ENCODE measurements at places on chromosomes 1 and 21.

- DNase-seq = no peak
Measured at GRCh38 chr1:18948913-18949685, 7.4 kb downstream of the IFFO2 start.

GRCh38 chr1:147491098-147491497 is 50.2 kb upstream of the BCL9 start:
- DNase-seq = no peak

GRCh38 chr1:26288311-26288941 is 8.5 kb downstream of the SH3BGRL3 start:
- no peak for DNase-seq

DNA sequence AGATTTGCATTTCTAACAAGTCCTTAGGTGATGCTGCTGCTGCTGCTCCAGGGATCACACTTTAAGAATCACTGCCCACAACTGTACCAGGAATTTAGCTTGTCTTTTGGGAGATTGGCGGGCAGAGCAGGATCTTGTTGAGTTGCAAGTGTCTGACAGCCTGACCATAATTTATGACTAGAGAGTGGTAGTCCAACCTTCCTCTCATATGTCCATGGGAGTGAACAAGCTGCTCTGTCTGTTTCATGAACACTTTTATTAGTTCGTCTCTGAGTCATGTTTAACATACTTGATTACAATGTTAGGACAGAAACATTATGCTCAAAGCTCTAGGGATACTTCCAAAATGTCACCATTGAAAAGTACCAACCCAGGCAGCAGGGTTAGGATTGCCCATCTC is 169.6 kb downstream of the TGFB2 start:
- DNase-seq = no peak

DNA sequence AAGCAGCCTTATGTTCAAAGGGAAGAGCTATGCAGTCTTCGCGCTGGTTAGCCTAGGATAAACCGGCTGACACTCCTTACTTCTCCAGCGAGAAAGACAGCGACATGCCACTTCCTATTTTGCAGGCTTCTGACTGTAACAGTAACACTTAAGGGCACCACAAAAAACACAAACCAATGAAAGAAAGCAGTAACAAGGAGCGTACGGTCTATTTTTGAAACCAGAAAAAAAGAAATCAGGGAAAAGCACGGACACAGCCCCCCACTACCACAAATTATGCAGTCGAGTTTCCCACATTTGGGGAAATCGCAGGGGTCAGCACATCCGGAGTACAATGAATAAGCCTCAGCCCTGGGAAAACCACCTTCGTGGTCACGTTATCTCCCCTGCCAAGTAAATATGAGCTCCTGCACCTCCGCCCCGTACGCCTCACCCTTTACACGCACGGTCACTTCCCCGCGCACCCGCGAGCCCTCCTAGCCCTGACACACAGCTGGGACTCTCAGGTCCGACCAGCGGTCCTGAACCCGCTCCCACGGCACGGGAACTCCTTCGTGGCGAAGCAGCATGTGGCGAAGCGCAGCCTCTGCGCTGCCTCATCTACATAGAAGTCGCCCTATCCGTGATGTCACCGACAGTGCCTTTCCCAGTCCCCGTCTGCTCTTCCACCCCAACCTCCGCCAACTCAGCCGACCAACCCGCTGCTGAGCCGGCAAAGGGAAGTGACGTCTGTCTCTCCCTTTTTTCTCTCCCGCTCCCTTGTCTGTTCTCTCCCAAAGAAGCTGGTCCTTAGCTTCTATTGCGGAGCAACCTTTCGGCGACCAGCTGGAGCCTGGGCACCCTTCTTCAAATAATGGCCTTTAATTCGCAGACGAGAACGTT is 40.9 kb upstream of the PPIAL4F start:
- DNase-seq = peak; percentile 46

GRCh38 chr1:41708332-41708731 is 210.4 kb downstream of the HIVEP3 start:
- no peak for DNase-seq

DNA sequence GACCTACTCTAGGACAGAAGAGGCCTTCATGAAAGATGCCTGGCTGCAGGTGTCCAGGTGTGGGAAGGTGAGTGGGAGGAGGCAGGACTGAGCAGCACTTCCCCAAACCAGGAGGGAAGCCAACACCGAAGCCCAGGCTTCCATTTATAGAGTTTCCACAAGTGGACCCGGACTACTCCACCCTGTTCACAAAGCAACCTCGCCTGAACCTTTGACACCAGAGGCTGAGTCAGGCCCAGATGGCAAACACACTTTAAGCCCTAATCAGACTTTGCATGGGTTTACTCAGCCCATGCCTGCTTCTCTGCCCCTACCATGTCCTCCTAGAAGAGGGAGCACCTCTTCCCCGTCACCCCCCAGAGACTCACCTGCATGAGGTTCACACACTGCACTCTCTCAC is 14.0 kb downstream of the PRR9 start:
- no peak for DNase-seq

DNA sequence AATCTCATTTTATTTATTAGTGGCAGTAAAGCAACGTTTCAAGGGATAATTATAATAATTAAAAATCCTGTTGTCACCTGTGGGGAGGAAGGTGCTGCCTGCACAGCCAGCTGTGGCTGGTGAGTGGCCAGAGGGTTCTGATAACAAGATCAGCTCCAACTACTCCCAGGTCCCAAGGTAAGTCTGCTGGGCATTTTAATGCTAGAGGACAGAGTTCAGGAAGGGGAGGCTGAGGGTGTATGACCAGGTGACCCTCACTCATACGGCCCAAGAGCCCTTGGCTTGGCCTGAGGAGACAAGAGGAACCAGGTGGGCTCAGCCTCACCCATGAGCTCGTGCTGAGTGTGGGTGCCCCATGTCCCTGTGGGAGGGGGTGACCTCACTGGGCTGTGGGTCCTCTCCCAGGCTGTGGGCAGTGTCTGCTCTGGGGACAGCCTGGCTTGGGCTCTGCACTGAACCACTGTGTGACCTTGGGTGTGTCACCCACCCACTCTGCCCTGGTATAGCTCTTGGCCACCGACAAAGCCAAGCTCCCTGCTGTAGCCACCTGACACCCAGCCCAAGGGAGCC is 223.8 kb downstream of the PTPRU start:
- no peak for DNase-seq

- DNase-seq = no peak
Measured at GRCh38 chr21:30146558-30147282, 19.9 kb downstream of the CLDN17 start.

GRCh38 chr1:218205721-218206120 is 79.4 kb upstream of the RRP15 start:
- no peak for DNase-seq

DNA sequence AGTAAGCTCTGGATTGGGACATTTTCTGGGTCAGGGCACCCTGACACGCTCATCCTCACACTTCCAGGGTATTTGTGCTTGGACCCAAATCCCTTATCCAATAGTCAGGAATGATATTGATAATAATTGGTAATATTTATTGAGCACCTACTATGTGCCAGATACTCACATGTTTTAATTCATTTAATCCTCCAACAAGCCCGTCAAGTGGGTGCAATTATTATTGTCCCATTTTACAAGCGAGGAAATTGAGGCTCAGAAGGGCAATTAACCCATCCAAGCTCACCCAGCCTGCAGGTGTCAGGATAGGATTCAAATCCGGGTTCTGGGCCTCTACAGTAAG is 11.4 kb upstream of the PADI3 start:
- no peak for DNase-seq

- no peak for DNase-seq
Measured at GRCh38 chr1:55635856-55636255, 420.7 kb upstream of the USP24 start.

GRCh38 chr1:59731591-59731990 is 83.2 kb upstream of the HOOK1 start:
- no peak for DNase-seq

DNA sequence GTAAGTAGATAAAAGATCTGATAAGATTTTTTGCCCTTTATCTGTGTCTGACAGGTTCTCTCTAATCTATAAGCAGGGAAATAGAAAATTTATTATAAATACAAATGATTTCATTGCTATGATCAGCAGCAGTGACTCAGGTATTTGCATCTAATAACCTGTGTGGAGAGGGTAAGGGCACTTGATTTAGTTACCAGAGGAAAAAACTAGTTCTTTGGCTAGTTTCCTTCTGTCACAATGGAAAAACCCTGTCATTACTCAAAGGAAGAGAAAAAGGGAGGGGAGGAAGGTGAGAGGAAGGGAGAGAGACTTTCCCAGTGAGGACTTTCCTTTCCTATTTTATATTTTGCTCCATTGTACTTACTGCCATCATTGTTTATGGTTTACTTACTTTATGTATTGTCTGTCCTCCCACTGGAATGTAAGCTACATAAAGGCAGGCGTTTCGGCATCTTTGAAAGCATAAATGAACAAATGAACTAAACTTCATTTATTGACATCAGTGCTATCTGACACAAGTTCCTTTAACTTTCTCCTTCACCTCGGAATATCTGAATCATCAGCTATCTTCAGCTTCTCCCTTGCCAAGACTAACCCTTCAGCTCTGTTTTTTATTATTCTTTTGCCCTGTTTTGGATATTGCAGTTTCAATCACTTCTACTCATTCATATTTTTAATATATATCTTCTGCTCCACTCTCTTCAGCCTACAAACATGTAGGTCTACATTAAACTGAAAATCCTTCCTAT is 34.9 kb downstream of the WDR3 start:
- DNase-seq = no peak

GRCh38 chr1:48263041-48263440 is 40.5 kb downstream of the SLC5A9 start:
- DNase-seq = no peak

GRCh38 chr1:16235944-16236510 is 956 bp downstream of the CPLANE2 start:
- peak; percentile 17 for DNase-seq

DNA sequence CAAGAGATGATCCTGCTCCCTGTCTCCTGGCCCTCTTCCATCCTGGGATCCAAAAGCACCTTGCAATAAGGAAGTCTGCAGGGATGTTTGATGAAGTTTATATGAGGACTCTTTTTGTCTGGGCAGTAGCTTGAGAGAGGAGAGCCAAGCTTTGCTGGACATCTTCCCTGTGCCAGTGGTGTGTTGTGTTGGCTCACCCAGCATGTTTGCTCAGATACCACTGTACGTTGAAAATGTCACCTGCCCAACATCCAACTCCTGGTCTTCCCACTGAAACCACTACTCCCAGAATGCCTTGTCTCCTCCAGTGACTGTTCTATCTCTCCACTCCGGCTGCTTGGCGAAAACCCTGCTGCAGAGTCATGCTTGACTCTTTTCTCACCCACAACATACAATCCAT is 12.8 kb downstream of the CDK18 start:
- DNase-seq = no peak

DNA sequence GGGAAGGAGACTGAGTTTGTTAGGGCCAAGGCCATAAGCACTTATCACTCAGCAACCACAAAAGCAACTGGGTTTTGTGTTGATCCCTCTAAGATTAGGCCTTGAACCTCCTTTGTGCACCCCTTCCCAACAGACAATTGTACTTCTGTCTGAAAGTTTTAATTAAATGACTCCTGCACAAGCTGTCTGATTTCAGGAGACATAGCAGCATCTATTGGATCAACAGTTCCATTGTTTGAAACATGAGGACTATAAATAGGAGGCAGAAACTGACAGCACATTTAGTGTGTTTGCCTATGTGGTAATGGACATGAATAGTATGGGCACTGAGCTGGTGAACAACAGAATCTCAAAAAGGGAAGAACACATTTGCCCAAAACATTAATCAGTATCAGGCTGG is 167.3 kb upstream of the KCNJ6 start:
- DNase-seq = no peak

- no peak for DNase-seq
Measured at GRCh38 chr21:34796518-34797200, 127.9 kb downstream of the CLIC6 start.

DNA sequence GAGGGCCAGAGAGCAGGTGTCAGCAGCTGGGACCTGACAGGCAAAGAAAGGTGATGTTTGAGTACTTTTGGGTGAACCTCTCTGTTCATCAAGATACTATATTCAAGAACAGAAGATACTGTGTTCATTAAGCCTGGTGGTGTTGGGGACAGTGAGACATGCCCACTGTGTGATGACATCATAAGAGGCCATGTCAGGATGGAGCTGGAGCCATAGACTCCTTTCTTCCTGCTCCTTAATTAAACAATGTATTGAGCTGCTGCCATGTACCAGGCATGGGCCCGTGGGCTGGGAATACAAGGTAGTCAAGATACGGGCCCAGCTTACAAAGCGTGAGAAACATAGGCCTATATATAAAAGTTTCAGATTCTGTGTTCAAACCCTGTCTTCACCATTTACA is 435.4 kb downstream of the RPS6KC1 start:
- DNase-seq = no peak

- no peak for DNase-seq
Measured at GRCh38 chr1:181485287-181486097, 2.2 kb downstream of the CACNA1E start.

DNA sequence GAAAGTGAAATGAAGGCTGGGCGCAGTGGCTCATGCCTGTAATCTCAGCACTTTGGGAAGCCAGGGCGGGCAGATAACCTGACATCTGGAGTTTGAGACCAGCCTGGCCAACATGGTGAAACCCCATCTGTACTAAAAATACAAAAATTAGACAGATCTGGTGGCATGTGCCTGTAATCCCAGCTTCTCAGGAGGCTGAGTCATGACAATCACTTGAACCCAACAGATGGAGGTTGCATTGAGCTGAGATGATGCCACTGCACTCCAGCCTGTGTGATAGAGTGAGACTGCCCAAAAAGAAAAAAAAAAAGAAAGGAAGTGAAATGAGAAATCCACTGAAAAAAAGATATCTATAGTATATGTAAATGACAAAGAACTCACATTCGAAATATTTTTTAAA is 439.9 kb downstream of the DISC1 start:
- DNase-seq = no peak

- no peak for DNase-seq
Measured at GRCh38 chr1:221035662-221036153, 156.5 kb downstream of the HLX start.

- no peak for DNase-seq
Measured at GRCh38 chr1:38456531-38456876, 403.1 kb downstream of the RRAGC start.

GRCh38 chr1:92544756-92545165 is 58.0 kb upstream of the GFI1 start:
- no peak for DNase-seq

DNA sequence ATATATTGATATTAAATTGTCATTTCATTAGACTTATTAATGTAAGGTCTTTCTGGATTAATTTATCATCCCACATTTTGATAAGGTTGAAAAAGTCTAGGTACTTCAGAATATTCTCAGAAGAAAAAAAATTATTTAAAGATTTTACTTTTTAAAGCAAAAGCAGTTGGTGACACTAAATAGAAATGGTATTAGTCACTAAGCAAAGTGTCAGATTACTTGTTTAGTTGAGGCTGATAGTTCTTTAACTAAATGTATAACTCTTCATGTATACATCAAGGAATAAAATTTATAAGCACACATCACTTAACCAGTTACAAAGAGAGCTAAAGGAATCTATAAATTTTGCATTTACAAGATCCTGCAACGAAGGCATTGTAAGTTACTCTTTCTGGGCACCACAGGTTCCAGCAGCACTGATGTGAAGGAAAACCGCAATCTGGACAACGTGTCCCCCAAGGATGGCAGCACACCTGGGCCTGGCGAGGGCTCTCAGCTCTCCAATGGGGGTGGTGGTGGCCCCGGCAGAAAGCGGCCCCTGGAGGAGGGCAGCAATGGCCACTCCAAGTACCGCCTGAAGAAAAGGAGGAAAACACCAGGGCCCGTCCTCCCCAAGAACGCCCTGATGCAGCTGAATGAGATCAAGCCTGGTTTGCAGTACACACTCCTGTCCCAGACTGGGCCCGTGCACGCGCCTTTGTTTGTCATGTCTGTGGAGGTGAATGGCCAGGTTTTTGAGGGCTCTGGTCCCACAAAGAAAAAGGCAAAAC is 101.1 kb downstream of the ADARB1 start:
- DNase-seq = no peak
